Endothelial cell of umbilical vein (primary cell): ENCODE measurements at places on chromosomes 1 and 21. TPM values are rescaled to one million over a fixed set of nuclear protein-coding genes. Genes with fewer than 3 reads are reported as not detected.

GRCh38 chr1:89538361-89538760 lies 13.7 kb downstream of the LRRC8B start:
- DNase-seq, result peak; percentile 65
- H3K27ac ChIP-seq, result peak overlapping the region; percentile 80
- H3K4me3 ChIP-seq, result no peak overlapping the region
- H3K27me3 ChIP-seq, result no peaks in the 10 kb centered on the region

- DNase-seq, result peak; percentile 36
- no peaks in the 10 kb centered on the region for H3K27me3 ChIP-seq
- H3K4me1 ChIP-seq, result no peaks in the 10 kb centered on the region
- no peak overlapping the region for H3K27ac ChIP-seq
- H3K4me3 ChIP-seq, result no peak overlapping the region
These were observed 109.5 kb upstream of the SIM2 start for GRCh38 chr21:36589352-36589971.

DNA sequence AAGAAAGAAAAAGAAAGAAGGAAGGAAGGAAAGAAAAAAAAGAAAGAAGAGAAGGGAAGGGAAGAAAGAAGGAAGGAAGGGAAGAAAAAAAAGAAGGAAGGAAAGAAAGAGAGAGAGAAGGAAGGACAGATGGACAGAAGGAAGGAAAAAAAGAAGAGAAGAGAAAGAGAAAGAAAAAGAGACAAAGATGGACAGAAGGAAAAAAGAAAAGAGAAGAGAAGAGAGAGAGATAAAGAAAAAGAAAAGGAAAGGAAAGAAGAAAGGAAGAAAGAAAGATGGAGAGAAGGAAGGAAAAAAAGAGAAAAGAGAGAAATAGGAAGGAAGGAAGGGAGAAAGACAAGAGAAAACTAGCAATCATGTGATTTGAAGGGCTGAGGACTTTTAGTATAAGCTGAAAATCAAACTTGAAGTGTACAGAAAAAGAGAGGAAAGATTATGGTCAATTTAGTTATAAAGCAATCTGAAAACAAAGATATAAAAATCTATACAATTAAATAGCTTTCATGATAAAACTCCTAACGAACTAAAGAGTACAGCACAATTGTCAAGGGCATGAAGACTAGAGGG lies 115.3 kb downstream of the LTN1 start:
- no peak overlapping the region for H3K27ac ChIP-seq
- H3K4me1 ChIP-seq, result no peaks in the 10 kb centered on the region
- no peak overlapping the region for H3K4me3 ChIP-seq

GRCh38 chr1:152141971-152142584 lies 16.9 kb downstream of the RPTN start:
- H3K4me3 ChIP-seq, result no peak overlapping the region
- no peaks in the 10 kb centered on the region for H3K27me3 ChIP-seq
- no peaks in the 10 kb centered on the region for H3K4me1 ChIP-seq

GRCh38 chr1:228836427-228836826 lies 101.1 kb downstream of the RHOU start:
- H3K27me3 ChIP-seq, result no peaks in the 10 kb centered on the region
- H3K4me1 ChIP-seq, result peaks cover 19% of the 10 kb centered on the region
- no peak overlapping the region for H3K4me3 ChIP-seq
- H3K36me3 ChIP-seq, result no peaks in the 10 kb centered on the region
- H3K27ac ChIP-seq, result no peak overlapping the region

- H3K4me1 ChIP-seq, result no peaks in the 10 kb centered on the region
- no peak overlapping the region for H3K4me3 ChIP-seq
- peaks cover 2% of the 10 kb centered on the region for H3K27me3 ChIP-seq
- H3K36me3 ChIP-seq, result no peaks in the 10 kb centered on the region
- no peak overlapping the region for H3K27ac ChIP-seq
- no peak for DNase-seq
These were observed 46.8 kb upstream of the SLC44A3 start for GRCh38 chr1:94773296-94773809.

- H3K27ac ChIP-seq, result no peak overlapping the region
- H3K4me1 ChIP-seq, result no peaks in the 10 kb centered on the region
- H3K4me3 ChIP-seq, result no peak overlapping the region
- H3K36me3 ChIP-seq, result no peaks in the 10 kb centered on the region
- H3K27me3 ChIP-seq, result no peaks in the 10 kb centered on the region
- DNase-seq, result no peak
These were observed 122.7 kb downstream of the HMGB4 start for GRCh38 chr1:33986390-33987095.

DNA sequence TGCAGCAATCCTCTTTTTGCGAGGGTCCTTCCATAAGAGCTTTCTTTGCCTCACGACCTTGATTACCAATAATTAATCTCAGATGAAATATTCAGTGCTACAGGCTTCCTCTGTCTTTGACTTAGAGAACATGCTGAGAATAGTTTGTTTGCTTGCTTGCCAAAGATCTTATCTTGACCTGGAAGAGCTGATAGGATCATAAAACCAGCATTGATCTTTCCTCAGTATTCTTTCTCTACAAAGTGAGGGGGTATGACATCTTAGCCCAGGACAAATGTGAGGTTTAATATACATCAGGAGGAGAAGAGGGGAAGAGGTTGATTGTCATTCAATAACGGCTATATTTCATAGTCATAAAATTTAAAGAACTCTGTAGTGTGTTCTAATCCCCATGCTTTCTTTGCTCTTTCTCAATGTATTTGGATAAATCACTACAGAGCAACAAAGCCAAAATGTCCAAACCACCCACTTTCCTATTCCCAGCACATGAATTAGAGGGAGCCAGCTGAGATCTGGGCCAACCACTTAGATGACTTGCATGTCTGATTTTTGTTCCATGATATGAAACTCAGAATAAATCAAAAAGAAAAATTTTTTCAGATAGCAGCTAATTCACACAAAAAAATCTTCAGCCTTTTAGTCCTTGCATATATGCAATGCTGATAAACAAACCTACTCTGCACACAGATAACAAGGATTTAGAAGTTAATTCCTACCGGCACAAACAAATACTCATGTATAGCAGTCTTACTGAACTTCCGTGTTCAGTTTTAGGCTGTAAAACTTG lies 50.5 kb upstream of the IPO9 start:
- H3K36me3 ChIP-seq, result peaks cover 15% of the 10 kb centered on the region
- DNase-seq, result no peak
- no peak overlapping the region for H3K27ac ChIP-seq

DNA sequence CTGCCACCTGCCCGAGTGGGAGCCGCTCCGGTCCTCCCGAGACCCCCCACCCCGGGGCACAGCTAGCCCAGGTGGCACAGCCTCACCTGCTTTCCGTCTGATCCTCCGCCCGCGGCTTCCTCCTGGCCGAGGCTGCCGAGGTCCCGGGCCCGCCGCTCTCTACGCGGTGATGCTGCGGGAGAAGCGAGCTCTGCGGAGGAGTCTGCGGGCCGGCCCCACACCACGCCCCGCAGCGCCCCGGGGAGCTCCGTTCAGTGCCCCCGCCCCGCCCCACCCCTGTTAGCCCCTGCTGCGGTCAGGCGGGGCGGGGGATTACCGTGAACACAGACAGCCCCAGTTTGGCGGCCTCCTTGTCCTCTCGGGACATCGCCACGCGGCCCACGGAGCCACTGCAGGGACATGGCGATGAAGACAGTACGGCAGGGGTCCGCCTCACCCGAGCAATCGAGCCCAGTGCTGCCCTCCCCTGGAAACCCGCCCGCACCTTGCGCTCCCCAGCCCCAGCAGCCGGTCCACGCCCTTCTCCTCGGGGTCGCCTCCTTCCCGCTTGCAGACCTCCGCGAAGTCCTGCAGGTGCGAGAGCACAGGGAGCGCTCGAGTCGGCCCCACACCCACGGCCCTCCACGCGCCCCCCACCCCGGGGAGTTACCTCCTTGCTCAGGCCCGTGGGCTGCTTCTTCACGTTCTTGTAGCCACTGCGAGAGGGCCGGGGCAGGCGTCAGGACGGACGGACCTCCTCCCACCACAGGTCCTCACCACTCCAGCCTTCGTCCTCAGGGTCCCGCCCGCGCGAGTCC lies 933 bp downstream of the C1orf35 start:
- peak; percentile 64 for DNase-seq
- no peaks in the 10 kb centered on the region for H3K27me3 ChIP-seq
- peak overlapping the region; percentile 45 for H3K4me3 ChIP-seq
- H3K27ac ChIP-seq, result no peak overlapping the region

GRCh38 chr1:109622137-109622892 lies 2.7 kb downstream of the AMPD2 start:
- H3K4me1 ChIP-seq, result peaks cover 34% of the 10 kb centered on the region
- H3K27me3 ChIP-seq, result no peaks in the 10 kb centered on the region
- H3K4me3 ChIP-seq, result no peak overlapping the region
- no peak for DNase-seq
- H3K27ac ChIP-seq, result no peak overlapping the region
- peaks cover 10% of the 10 kb centered on the region for H3K36me3 ChIP-seq

- H3K27me3 ChIP-seq, result no peaks in the 10 kb centered on the region
- no peak overlapping the region for H3K4me3 ChIP-seq
- H3K36me3 ChIP-seq, result no peaks in the 10 kb centered on the region
These were observed 136.8 kb downstream of the OLFM3 start for GRCh38 chr1:101859941-101860340.

- no peak for DNase-seq
- no peaks in the 10 kb centered on the region for H3K36me3 ChIP-seq
- no peak overlapping the region for H3K27ac ChIP-seq
- H3K4me3 ChIP-seq, result no peak overlapping the region
These were observed 18.3 kb upstream of the SHCBP1L start for GRCh38 chr1:182971219-182971618.

DNA sequence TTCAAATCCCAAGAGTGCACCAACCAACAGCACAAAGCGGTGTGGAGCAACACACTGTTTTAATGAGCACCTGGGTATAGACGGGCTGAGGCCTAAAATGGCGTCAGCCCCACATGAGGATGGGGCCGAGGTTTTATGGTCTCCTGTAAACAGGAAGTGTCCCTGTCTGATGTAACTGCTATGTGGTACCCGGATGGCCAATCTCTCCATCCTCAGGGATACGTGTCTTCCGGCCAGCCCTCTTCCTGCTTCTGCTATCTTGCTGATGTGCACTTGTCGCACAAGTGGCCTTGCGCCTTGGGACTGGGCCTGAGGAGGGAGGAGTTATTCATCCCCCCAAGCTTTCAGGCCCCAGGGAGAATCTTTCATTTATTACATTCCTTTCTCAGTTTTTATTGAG lies 73.5 kb downstream of the CNST start:
- no peak overlapping the region for H3K4me3 ChIP-seq
- no peaks in the 10 kb centered on the region for H3K4me1 ChIP-seq
- no peaks in the 10 kb centered on the region for H3K27me3 ChIP-seq

- H3K36me3 ChIP-seq, result no peaks in the 10 kb centered on the region
- peak; percentile 85 for DNase-seq
- H3K4me3 ChIP-seq, result no peak overlapping the region
- H3K4me1 ChIP-seq, result peaks cover 34% of the 10 kb centered on the region
- peak overlapping the region; percentile 76 for H3K27ac ChIP-seq
These were observed 857.4 kb downstream of the USP25 start for GRCh38 chr21:16587141-16587581.

DNA sequence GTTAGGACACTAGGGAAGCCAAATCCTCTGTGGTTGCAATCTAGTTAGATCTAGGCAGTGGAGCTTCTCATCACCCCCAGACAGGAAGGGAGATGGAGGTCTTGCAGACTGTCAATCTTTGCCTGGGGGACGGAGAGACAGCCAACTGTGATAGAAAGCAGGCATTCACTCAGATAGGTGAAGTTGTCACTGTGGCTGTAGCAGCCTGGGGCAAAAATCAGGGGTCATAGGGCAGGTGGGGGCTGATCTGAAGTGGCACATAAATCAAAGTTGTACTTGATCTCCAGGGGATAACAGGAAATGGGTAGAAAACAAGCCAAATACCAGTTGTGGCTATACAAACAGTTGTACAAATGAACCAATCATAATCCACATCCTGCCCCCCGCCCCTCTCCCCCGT lies 620.9 kb upstream of the USP24 start:
- H3K4me1 ChIP-seq, result no peaks in the 10 kb centered on the region
- no peaks in the 10 kb centered on the region for H3K36me3 ChIP-seq
- DNase-seq, result no peak

- no peaks in the 10 kb centered on the region for H3K36me3 ChIP-seq
- H3K27me3 ChIP-seq, result no peaks in the 10 kb centered on the region
- peak; percentile 13 for DNase-seq
- H3K4me3 ChIP-seq, result no peak overlapping the region
- peaks cover 4% of the 10 kb centered on the region for H3K4me1 ChIP-seq
These were observed 65.8 kb downstream of the AK5 start for GRCh38 chr1:77347646-77348045.

- peak overlapping the region; percentile 48 for H3K27ac ChIP-seq
- H3K4me1 ChIP-seq, result peaks cover 27% of the 10 kb centered on the region
- H3K36me3 ChIP-seq, result no peaks in the 10 kb centered on the region
- DNase-seq, result peak; percentile 51
- no peaks in the 10 kb centered on the region for H3K27me3 ChIP-seq
- H3K4me3 ChIP-seq, result no peak overlapping the region
These were observed 107.4 kb downstream of the LEPR start for GRCh38 chr1:65527707-65528503.

GRCh38 chr1:231217056-231217455 lies 24.0 kb upstream of the GNPAT start:
- H3K36me3 ChIP-seq, result no peaks in the 10 kb centered on the region
- peaks cover 6% of the 10 kb centered on the region for H3K27me3 ChIP-seq
- H3K4me3 ChIP-seq, result no peak overlapping the region
- H3K4me1 ChIP-seq, result no peaks in the 10 kb centered on the region

Gene NCSTN
- total RNA-seq, result 92.5 and 95.4 TPM in 2 replicates

Gene VWA5B1
- not detected in 2 replicates for total RNA-seq

Gene ERG
- total RNA-seq, result 210 and 223 TPM in 2 replicates

Gene RHCE
- not detected in 2 replicates for total RNA-seq

Gene C1orf185
- not detected in 2 replicates for total RNA-seq

Gene SIKE1
- total RNA-seq, result 38.6 and 46.6 TPM in 2 replicates

Gene MMP23B
- 5.3 TPM in 1 of 2 replicates, not detected in the other for total RNA-seq

Gene ANKRD13C
- total RNA-seq, result 17.3 and 17.6 TPM in 2 replicates

Gene GNAT2
- 0.30 TPM in 1 of 2 replicates, not detected in the other for total RNA-seq

Gene COL24A1
- total RNA-seq, result not detected in 2 replicates
